Stimulated activated CD8-positive, alpha-beta memory T cell treated with anti-CD3 and anti-CD28 coated beads, Interleukin-2, amount 100 ng/mL, for 1 hour (primary cell): ENCODE measurements at places on chromosomes 1 and 21.
A peak's percentile ranks its signal among the peaks of the same experiment; 100 is the strongest.

- DNase-seq, result no peak
Observed at GRCh38 chr1:32763221-32763620, 53.9 kb downstream of the YARS1 start.

GRCh38 chr1:210144736-210145135 lies 87.9 kb upstream of the SERTAD4 start:
- DNase-seq, result no peak

DNA sequence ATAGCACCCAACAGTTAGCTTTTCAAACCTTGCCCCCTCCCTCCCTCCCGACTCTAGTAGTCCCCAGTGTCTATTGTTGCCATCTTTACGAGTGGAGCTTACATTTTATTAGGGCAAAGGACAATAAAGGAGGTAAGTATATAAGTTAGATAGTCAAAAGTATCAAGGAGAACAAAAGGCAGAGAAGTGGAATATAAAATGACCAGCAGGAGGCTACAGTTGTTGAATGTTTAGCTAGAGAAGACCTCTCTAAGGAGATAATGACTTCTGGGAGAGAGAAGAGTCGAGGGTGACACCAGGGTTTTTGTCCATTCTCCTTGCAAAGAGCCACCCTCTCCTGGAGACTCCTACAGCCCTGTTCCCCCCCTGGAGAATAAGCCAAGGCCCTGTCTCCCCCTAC lies 48.7 kb downstream of the SYT6 start:
- no peak for DNase-seq

GRCh38 chr21:24272521-24272938 lies 1334.8 kb downstream of the MRPL39 start:
- DNase-seq, result no peak

DNA sequence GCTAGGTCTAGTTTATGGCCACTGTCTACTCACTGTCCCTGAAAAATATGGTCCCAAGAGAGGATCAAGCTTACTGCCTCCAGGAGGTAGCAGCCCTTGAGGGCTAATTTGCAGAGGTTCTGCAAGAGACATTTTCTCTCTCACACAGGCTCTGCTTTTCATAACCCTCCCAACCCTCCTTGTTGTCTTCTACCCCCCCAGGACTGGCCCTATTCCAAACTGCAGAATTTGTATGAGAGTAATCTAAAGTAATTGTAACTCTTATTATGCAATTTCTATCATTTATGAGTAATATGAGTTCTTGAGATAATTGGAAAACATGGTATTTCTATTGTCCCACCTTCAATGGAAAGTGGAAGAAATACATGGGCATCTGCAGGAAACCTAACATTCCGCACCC lies 70.4 kb upstream of the CD55 start:
- no peak for DNase-seq

- no peak for DNase-seq
Observed at GRCh38 chr1:114299331-114299975, 145.8 kb upstream of the SYT6 start.

- no peak for DNase-seq
Observed at GRCh38 chr21:35924714-35925301, 135.5 kb downstream of the SETD4 start.

- DNase-seq, result no peak
Observed at GRCh38 chr1:26387447-26387846, 14.9 kb upstream of the ZNF683 start.

DNA sequence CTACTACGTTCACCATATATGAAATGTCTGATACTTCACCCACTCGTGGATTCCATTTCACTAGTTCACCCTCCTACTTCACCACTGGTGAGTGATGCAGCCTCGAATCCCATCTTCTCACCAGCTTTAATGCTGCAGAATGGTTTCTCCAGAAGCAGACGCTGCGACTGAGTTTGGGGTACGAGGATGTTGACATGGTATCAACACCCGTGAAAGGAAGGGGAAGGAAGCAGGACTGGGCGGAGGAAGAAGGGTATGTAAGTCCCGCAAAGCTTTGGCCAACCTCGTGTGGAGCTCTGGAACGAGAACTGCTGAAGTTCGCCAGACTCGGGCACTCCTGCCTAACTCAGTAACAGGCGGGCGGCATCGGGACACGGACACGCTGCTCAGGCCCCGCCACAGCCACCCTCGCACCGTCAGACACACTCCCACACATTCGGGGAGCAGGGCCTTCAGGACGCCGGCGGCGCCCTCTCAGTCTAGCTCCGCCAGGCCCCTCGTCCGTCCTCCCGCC lies 833 bp upstream of the DIP2A start:
- DNase-seq, result no peak

- DNase-seq, result no peak
Observed at GRCh38 chr1:90387805-90388204, 329.3 kb downstream of the BARHL2 start.

DNA sequence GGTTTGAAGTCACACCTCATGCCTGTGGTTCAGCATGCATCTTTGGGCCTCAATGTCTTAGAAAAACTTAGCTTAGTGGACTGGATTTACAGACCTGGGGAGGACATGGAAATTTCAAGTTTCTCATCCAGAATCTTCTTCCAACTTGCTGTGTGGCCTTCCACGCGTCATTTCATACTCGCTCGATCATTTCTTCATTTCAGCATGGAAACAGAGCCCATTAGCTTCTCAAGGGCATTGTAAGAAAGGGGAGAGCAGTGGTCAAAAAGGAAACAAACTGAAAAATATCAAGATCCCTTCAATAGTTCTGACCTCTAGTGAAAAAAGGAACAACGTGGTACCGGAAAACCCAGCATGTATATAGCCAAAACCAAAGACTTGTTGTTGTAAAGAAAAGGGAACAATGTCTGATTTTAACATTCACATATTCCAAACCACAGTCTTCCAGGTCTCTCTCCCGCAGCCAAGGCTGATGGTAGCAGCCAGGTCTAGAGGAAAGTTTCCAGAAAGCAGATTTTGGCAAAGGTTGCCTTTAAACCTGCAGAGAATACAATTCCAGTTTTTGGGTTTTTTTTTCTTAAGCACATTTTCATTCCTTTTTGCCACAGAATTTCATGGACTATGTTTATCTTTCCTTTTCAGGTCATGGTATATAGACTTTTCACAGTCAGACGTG lies 97.0 kb upstream of the CDC42BPA start:
- no peak for DNase-seq

DNA sequence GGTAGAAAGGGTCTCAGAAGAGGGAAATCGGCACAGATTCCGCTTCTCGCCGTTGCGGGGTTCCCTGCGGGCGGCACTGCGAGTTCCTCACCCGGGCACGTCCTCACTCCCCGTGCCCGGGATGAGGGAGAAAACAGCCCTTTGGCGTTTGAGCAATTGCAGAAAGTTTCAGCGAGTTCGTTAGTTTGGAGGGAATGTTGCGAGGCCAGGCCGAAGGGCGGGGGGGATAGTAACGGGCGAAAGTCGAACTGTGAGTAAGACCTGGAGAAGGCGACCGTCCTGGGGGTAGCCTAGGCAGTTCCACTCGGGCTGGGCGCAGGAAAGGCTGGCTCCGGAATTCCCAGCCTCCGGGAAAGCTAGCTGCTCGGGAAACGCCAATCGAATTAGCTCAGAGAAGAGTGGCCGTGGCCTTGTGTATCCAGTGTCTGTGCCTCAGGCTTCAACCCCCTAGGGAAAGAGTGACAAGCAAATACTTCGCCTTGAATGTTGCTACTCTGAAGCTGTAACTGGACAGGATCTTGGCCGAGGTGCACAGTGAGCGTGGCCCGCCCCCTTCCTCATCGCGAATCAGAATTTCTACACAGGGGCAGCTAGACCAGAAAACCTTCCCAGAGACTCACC lies 787 bp downstream of the PTGFR start:
- no peak for DNase-seq

DNA sequence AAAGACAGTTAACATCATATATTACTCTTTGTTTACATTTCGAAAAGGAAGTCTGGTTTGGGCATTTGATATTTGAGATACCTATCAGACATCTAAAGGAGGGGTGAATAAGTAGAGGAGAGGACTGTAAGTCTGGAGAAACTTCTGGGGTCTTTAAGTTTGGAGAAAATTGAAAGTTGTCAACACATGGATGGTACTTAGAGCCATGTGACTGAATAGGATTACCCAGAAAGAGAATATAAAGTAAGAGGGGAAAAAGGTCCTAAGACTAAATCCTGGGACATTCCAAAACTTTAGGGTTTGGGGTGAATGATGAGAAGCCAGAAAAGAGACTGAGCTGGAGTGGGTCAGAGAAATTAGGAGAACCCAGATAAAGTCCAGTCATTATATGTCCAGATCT lies 10.1 kb upstream of the RNF2 start:
- DNase-seq, result no peak

GRCh38 chr1:116325922-116326321 lies 47.1 kb upstream of the ATP1A1 start:
- DNase-seq, result peak; percentile 13

DNA sequence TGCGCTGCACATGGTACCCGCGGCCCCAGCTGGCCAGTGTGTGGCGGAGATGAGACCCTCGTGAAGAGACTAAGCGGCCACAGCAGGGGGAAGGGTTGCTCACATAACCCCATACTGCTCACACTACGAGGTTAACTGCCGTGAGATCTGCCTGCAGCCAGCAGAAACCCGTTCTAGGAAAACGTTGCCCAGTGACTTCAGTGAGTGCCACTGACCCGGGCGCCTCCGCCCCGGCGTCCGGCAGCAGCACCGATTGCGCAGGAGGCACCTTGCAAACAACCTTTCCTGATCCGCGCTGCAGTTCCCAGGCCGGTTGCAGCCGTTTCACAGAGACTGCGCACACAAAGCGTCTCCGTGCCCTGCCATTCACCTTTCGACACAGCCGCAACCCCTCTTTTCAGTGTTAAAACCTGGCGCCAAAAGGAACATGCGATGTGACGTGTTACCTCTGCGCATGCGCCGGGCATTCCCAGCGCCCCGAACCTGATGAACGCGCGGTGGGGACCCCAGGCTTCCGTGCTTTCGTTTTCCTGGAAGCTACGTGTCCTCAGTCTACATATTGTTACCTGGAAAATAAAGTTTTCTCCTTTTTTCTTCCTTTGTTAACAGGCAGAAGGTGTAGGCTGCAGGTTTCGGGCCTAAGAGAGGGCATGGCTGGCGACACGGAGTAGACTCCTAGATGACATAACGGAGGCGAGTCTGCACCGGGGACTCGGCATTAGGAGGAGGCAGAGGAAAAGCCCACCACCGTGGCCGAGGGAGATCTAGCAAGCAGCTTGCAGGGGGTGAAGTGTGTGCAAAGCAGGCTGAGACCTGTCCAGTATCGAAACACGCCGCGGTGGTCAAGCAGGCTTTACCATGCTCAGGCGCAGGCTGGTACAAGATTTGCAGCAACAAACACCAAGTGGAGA lies 8.9 kb downstream of the VPS26C start:
- peak; percentile 60 for DNase-seq

- no peak for DNase-seq
Observed at GRCh38 chr1:179310291-179310690, 16.7 kb downstream of the SOAT1 start.

GRCh38 chr1:64505232-64505943 lies 35.5 kb downstream of the CACHD1 start:
- peak; percentile 18 for DNase-seq

- DNase-seq, result no peak
Observed at GRCh38 chr1:9537863-9538668, 1.2 kb upstream of the SLC25A33 start.

- no peak for DNase-seq
Observed at GRCh38 chr1:22489823-22490222, 38.2 kb downstream of the ZBTB40 start.

DNA sequence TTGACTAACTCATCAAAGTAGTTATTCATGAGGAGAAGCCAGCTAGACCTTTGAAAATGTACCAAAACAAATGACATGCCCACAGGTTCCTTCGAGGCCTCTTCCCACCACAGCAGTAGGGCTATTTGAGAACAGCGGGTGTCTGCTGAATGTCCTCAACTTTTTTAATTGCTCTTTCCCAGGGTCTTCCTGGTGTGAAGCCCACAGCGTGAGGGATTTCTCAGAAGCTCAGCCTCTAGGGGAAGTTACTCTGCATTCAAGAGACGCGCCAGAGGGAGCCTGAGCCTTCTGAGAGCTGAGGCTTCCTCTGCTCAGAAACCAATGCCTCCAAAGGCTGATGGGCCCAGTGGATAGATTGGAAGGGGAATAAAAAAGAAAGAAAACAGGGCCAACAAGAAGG lies 153.6 kb downstream of the OLFM3 start:
- DNase-seq, result no peak

- DNase-seq, result peak; percentile 38
Observed at GRCh38 chr1:101112051-101112780, 86.6 kb upstream of the DPH5 start.

DNA sequence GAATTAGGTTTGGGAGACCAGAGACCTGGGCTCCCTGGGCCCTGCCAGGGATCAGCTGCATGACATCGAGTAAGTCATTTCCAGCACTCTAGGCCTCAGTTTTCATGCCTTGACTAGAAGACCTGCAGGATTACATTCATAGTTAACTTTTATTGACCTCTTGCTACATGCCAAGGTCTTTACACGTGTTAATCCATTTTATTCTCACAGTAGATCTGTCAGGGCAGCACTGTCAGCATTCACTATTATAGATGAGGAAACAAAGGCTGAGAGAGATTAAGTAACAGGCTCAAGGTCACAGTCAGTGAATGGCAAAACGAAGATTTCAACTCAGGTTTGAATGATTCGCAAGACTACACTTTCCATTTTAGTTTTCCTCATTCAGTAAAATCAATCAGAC lies 37.0 kb downstream of the PGM1 start:
- no peak for DNase-seq

DNA sequence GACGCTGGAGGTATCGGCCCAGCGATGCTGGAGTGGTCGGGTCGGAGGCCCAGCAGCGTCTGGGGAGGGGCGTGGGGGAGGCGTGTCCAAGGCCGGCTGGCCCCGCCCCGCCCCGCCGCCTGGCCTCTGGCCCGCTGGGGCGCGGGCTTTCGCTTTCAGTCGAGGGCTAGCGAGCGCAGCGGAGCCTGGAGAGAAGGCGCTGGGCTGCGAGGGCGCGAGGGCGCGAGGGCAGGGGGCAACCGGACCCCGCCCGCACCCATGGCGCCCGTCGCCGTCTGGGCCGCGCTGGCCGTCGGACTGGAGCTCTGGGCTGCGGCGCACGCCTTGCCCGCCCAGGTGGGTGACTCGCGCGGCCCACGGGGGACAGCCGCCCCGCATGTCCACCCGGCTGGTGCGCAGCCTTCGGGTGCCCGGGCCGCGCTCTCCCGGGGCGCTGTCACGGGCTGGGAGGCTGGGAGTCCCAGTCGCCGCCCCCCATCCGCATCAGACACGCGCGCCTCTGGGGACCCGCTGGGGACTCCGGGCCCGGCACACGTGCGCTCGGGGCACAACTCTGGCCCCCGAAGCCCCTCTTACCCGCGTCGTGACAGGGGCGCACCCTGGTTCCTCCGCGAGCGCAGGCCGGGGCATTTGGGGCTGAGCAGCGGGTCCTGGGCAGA lies at the start of gene TNFRSF1B:
Gene TNFRSF1B, plus strand, starts transcription at position 158 of the 659 bp plus-strand sequence. Its CDS starts 101 bp downstream, at position 259.
- DNase-seq, result peak; percentile 50

DNA sequence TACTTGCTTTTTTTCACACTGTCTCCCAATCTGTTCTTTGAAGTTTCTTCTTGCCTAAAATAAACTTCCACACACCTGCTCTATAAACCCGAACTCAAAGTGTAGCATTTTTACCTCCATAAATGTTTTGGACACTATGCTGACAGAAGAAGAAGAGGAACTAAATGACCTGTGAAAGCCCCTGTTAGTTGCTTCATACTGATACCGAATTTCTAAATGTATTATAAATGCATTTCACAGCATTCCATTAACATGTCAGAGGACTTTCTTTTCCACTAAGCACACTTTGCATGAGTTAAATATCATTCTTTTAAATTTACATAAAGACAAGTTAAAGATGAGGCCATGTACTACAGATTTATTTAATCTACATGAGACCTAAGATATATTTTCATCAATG lies 281.0 kb downstream of the SMYD3 start:
- DNase-seq, result no peak
